ENCODE measurements at places on chromosomes 6 and 20. TPM values are rescaled to one million over a fixed set of nuclear protein-coding genes. Genes with fewer than 3 reads are reported as not detected.

DNA sequence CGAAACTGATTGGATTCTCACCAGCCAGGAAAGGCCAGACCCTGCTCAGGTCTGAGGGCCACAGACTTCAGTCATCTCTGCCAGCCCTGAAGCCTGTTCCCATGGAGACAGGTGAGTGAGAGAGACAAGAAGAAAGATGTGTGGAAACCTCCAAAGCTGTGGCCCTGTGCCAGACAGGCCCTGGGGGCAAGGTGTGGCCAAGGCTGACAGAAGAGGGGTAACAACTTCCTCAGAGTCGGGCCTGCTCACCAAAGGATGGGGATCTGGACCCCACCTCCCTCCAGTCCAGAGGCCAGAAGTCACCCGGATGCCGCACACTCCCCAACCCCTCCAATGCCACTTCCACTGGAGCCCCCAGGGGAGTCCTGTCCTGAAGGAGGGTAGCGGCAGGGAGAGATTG is 73.6 kb downstream of the MDGA1 start:
- no peak for DNase-seq

DNA sequence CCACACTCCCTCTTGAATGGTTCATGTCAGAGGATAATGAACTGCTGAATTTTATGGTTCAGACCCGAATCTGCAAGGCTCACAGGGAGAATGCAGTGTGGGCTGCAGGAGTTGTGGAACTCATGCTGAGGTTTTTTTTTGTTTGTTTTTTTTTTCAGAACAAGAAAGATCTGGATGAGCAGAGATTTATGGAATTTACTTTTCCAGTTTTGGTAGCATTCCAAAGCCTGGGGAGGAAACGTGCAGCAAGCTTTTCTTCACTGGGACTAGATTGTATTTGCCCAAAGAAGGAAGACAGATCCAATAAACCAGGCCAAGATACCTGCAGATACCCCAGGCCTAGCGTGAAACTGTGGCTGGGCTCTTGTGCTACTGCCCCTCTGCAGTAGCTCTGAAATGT is 223.9 kb upstream of the TAB2 start:
- DNase-seq: peak; percentile 81

DNA sequence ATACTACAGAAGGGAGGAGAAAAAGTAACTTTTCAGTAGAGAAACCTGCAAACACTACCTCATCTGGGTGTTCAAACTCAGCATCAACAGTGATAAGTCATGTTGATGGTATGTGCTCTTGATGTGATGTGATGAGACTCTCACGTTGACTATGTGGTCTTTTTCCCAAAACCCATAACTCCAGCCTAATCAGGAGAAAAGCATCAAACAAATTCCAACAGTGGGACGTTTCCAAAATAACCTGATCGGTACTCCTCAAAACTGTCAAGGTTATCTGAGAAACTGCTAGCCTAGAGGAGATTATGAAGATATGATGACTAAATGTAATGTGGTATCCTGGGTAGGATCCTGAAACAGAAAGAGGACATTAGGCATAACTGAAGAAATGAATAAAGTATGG is 41.9 kb upstream of the TAB2 start:
- DNase-seq: peak; percentile 23

GRCh38 chr6:82364087-82365015 is 734 bp downstream of the TPBG start:
- DNase-seq: peak; percentile 64

DNA sequence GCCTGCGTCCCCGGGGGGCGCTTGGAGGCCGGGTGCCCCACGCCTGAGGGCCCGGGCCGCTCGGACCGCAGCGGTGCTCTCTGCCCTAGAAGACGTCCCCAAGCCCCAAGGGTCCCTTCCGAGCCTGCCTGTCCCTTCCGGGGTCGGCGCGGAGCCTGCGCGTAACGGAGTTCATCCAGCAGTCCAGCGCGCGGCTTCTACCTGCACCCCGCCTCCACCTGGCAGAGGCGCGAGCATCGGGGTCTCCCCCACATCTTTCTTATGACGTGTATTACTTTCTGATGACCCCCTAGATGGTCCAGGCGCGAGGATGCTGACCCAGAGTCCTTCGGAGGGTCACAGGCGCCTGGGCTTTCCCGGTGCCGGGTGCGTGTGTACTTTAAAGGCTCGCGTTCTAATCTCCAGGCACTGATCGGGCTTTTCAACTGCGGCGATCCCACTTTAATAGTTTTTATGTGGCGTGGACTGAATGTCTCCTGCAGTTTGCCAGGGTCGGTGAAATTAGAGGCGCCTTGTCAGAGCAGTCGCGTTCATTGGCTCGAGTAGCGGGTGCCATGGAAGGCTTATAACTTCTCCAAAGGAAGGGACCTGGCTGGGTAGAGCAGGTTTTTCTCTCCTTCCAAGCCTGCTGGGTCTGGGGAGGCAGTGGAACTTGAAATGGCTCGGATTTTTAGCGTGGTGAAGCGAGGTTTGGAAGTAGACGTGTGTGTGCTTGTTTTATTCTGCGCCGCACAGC is 912 bp downstream of the EYA4 start:
- DNase-seq: peak; percentile 32

The TAP2 gene
- total RNA-seq: 27.7 TPM

The INSM1 gene
- not detected for total RNA-seq

The CCM2L gene
- total RNA-seq: not detected

The PCK1 gene
- not detected for total RNA-seq

The HEY2 gene
- not detected for total RNA-seq

Measured in fibroblast of lung (primary cell).